ENCODE measurements at places on chromosomes 6 and 20.
A peak's percentile ranks its signal among the peaks of the same experiment; 100 is the strongest.

GRCh38 chr6:155523821-155524651 is 68.4 kb upstream of the NOX3 start:
- no peak for DNase-seq

DNA sequence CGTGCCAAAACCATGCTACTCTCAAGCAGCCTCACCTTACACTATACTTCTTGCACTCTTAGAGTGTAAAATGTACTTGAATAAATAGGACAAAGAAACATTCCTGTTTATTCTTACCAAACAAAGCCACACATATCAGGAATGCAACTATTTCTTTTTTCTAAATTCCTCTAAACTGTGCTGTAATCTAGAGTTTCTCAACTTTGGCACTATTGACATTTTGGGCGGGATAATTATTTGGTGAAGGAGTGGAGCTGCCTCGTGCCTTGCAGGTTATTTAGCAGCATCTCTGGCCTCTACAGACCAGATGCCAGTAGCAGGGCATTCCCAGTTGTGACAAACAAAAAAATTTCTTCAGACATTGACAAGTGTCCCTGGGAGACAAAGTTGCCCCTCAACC is 86.9 kb downstream of the PHACTR1 start:
- no peak for DNase-seq

GRCh38 chr6:48560408-48560807 is 449.4 kb upstream of the PTCHD4 start:
- no peak for DNase-seq

DNA sequence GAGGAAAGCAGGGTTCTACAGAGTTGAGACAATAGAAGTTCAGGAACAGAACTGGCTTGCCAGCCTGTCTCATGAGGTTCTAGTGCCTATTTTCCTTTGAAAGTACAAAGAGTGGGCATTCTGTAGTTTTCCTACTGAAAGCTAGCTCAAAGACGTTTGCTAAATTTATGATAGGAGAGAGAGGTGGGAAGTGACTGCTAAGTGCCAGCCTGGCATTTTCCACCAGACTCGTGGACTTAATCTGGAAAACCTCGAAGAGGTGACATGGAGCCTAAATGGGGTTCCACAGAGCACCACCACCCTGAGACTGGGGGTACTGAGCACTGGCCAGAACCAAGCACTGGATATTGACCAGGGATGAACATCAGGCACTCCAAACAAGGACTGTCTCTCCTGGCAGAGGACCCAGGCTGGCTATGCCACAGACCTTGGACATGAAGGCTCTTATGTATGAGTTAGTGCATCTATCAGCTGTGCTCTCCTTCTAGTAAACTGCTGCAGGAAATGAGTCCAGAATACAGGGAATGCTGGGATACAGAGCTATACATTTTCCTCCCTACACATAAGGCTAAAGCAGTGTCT is 7.1 kb downstream of the PEX6 start:
- DNase-seq: no peak

DNA sequence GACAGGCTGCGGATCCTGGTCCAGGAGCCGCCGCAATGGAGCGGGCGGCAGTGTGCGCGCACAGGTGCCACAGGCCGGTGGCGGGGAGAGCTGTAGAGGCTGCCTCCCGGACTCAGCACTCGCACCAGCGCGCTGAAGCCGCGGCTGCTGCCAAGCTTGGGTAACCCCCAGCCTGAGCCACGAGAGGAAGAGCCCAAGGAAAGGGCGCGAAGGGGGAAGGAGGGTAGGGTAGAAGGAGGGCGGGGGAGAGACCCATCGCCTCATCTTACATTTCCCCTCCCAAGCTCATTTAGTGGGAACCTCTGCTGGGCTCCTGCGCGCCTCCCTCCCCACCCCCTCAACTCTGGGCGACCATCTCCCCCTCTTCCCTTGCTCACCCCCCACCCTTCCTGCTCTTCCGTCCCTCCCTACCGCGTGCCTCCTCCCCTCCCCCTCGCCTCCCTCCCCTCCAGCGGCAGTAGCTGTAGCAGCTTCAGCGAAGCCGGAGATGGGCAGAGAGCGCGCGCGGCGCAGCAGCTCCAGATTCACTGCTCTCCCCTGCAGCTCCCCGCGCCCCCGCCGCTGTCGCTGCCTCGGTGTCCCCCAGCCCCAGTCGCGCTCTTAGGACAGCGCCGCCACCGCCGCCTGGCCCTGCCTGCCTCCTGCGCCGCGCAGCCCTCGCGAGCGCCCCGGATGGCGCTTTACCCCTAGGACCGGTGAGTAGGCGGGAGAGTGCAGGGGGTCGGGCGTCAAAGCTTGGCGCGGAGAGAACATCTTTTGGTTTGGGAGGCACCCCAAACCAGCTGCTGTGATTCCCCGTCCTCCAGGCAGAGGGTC is at the start of gene FUT9:
Gene FUT9, plus strand, starts transcription at position 457 of the 816 bp plus-strand sequence. CDS start 187,182 bp downstream, outside the sequence.
- DNase-seq: no peak

DNA sequence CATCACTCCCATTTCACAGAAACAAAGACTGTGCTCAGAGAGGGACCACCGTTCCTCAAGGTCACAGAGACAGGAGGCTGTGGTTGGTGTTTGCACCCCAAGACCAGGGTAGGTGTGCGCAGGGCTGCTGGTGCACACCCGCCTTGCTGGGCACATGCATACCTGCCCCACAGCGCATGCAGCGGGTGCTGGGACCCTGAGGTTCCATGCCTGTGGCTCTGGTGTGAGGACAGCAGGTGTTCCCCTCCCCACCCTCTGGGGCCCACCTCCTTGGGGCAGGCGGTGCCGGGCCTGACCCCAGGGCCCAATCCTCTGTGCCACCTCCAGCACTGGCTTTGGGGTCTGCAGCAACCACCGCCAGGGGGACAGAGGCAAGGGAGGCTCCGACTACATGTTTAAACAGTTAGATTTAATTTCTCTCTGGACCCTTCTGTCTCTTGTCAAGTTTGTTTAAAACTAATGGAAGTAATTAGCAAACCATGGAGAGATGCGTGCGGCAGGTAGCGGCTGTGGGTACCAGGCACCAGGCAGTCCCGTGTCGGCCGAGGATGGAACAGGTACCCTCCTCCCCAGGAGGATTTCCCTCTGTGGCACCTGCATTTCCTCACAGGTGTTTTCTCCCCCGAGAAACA is 327.8 kb downstream of the TAF4 start:
- DNase-seq: no peak

- no peak for DNase-seq
These were observed 8.7 kb downstream of the CHD6 start for GRCh38 chr20:41609474-41609873.

GRCh38 chr6:115882771-115883170 is 177.9 kb downstream of the FRK start:
- no peak for DNase-seq

- DNase-seq: no peak
These were observed 473.1 kb downstream of the CDH26 start for GRCh38 chr20:60431349-60431748.

DNA sequence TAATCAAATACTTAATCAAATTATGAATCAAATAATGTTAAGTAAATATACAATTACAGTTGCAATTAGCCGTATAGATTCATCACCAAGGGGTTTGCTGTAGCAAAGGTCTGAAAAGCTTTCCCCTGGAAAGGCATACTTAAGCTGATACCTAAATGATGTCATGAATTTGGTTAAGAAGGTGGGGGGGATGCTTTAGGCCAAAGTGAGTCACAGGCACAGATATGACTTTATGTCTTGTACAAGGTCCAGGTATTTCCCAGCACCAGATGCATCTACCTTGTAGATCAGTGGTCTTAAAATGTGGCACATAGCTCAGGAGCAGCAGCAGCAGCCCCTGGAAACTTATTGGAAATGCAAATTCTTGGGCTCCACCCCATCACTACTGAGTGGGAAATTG is 557.3 kb upstream of the CDH4 start:
- no peak for DNase-seq

DNA sequence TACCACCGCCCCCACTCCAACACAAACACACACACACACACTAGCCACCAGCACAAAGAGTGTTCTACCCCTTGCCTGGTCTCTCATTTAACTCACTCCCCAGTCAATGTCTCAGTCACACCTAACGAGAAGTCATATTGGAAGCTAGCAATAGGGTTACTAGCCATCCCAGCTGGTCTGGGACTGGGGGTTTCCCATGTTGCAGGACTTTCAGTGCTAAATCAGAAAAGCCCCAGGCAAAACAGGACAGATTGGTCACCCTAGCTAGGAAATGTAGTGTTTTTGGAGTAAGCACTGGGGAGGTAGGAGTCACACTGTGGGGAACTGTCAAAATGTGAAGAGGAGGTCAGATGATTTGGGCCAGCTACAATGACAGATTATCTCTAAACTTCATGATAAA is 158.1 kb downstream of the UNC5CL start:
- no peak for DNase-seq

- no peak for DNase-seq
These were observed 245.5 kb downstream of the PACRG start for GRCh38 chr6:162973151-162973872.

DNA sequence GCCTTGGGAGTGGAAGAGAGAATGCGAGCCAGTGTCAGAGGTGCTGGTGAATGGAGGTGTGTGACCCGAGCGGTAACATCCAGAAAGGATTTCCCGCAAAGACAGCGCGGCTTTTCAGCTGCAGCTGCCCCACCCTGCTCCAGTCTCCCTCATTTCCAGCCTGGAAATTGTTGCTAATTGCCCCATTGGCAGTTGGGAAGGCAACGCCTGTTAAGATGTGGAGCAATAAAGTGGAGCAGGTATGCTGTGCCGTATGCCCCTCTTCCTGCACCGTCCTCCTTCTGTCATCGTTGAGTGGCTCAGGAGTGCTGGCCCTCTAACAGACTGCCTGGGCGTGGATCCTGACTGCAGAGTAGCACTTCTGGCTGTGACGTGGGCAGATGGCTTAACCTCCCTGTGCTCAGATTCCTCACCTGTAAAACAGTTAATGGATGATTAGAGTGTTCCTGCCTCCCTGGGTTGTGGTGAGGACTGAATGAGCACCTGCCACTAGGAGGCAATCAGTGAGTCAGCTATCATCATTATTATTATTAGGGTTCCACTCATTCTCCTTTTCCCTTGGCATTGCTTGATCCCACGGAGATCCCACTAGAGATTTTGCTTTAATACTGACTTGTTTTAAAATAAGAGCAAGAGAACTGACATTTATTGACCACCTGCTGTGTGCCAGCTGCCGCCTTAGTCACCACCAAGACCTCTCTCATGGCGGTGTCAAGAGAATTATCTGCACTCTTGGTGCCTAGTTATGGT is 11.7 kb downstream of the ARFGEF2 start:
- DNase-seq: no peak

GRCh38 chr20:54194724-54195438 is 13.0 kb upstream of the PFDN4 start:
- DNase-seq: no peak

- DNase-seq: no peak
These were observed 12.7 kb downstream of the SAYSD1 start for GRCh38 chr6:39102071-39102820.

GRCh38 chr20:62808211-62808865 is 3.7 kb downstream of the OGFR start:
- peak; percentile 92 for DNase-seq

GRCh38 chr6:127812985-127813698 is 87.7 kb downstream of the THEMIS start:
- DNase-seq: peak; percentile 78

DNA sequence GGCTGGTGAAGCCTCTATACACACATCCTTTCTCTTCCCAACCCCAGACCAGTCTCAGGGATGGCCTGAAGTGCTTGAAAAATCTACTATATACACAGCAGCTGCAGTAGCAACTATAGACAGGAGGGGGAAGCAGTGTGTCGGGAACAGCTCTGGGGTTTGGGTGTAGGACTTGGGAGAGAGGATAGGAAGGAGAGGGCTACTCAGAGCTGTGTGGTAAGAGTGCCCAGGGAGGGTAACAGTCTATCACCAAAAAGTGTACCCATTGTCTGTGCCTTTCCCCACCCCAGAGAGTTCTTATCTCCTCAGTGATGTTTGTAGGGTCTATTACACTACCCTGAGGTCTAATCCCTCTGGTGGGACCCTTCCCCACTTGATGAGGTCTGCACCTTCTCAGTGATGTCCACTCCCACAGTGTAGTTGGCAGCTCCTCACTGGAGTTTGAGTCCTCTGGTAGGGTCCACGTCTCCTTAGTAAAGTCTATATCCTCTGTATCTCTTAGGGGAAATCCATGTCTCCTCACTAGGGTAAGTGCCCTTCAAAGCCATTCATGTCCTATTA is 1.5 kb upstream of the GGT7 start:
- DNase-seq: peak; percentile 74

GRCh38 chr6:156752666-156753301 is 24.4 kb upstream of the ARID1B start:
- no peak for DNase-seq

DNA sequence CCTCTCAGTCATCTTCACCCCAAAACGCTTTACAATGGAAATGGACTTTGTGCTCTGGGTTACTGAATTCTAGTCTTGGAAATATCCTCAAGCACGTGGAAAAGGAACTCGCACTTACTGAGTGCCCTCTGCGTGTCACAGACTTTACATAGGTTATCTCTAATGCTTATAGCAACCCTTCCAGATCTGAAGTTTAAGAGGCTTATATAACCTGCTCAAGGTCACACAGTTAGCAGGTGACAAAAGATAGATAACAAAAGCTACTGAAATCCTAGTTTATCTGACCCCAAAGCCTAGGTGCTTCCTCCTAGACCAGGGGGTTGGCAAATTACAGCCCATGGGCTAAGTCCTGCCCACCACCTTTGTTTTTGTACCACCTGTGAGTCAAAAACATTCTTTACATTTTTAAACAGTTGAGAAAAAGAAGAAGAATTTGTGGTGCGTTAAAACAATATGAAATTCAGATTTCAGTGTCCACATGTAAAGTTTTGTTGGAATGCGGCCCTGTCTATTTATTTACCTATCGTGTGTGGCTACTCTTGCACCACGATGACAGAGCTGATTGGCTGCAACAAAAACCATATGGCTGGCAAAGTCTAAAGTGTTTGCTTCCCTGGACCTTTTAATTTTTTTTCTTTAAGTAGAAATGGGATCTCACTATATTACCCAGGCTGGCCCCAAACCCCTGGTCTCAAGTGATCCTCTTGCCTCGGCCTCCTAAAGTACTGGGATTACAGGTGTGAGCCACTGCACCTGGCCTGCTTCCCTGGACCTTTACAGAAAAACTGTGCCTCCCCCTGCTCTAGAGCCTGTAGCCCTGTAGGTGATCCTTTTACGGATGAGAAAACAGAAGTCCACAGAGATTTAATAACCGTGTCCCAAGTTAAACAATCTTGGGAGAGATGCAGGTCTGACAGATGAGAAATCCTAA is 110.2 kb upstream of the RREB1 start:
- no peak for DNase-seq

- no peak for DNase-seq
These were observed 10.8 kb upstream of the ZBTB24 start for GRCh38 chr6:109493865-109494264.

GRCh38 chr6:24692415-24692814 is 25.5 kb downstream of the ACOT13 start:
- no peak for DNase-seq

GRCh38 chr20:61822396-61822795 is 243.3 kb downstream of the TAF4 start:
- no peak for DNase-seq

DNA sequence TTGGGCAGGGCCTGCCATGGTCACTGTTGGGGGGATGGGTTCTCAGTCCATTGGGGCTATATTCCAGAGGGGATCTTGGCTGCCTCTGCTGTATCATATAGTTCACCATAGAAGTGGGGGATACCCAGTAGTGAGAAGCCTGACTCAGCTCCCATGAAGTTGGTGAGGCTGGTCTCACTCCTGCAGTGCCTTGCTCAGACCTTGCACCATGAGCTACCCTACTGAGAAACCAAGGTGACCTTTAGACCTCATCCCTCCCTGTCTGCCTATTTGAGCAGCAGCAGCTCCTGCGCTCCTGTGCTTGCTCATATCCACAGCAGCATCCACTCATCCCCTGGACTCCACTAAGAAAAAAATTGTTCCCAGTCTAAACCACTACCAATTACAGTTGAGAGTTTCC is 56.0 kb upstream of the HEY2 start:
- no peak for DNase-seq
